ENCODE measurements at places on chromosomes 12 and 14.

DNA sequence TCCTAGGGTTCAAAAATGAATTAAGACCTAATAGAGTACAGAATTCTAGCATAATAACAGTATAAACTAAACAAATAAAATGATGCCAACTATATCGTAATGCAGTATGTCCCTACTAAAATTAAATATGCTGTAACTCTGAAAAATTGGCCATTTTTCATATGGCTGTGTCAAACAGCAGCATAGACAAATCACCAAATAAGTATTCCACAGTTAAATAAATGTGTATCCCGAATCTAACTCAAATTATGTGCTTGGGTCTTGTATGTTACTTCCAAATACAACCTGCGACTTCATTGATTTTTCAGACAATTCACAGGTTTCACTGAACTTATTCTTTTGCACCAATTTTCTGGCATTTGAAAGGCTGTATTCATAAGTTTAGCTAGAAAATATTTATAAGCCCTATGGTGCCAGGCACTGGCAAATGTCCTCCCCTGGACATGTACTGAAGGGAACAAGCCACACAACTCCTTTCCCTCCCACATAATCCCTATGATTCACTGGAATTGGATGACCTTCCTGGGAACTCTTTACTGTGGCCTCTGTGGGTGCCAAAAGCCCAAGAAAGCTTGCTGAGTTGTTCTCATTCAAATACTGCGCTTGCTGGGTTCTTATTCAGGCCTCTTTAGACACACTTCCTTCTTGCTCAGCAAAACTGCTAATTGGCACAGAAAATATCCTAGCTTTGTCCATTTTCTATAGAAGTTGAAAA lies 108.8 kb downstream of the KITLG start:
- H3K4me1 ChIP-seq: peaks cover 3% of the 10 kb centered on the region
- no peak overlapping the region for H3K27ac ChIP-seq
- H3K27me3 ChIP-seq: no peaks in the 10 kb centered on the region
- no peak overlapping the region for H3K4me3 ChIP-seq
- DNase-seq: no peak
- H3K36me3 ChIP-seq: no peaks in the 10 kb centered on the region

DNA sequence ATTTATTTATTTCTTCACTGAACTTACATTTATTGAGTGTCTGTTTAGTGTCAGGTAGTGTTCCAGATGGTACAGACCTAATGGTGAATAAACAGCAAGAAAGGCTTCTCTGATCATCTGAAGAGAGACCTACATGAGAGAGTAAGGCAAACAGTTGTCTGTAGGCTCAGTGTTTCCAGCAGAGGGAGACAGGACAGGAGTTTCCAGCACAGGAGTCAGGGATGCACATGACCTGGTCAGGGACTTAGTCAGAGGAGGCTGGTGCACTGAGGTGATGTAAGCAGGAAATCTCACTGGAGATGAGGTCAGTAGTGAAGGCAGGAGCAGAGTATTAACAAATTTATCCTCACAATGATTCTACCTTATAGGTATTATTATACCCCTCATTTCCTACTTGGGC lies 233.2 kb downstream of the MDGA2 start:
- no peaks in the 10 kb centered on the region for H3K27me3 ChIP-seq
- no peak for DNase-seq
- H3K27ac ChIP-seq: no peak overlapping the region
- no peak overlapping the region for H3K4me3 ChIP-seq
- H3K36me3 ChIP-seq: no peaks in the 10 kb centered on the region
- no peaks in the 10 kb centered on the region for H3K4me1 ChIP-seq

GRCh38 chr12:80761838-80762237 lies 45.1 kb downstream of the MYF5 start:
- no peak overlapping the region for H3K27ac ChIP-seq
- no peaks in the 10 kb centered on the region for H3K36me3 ChIP-seq

DNA sequence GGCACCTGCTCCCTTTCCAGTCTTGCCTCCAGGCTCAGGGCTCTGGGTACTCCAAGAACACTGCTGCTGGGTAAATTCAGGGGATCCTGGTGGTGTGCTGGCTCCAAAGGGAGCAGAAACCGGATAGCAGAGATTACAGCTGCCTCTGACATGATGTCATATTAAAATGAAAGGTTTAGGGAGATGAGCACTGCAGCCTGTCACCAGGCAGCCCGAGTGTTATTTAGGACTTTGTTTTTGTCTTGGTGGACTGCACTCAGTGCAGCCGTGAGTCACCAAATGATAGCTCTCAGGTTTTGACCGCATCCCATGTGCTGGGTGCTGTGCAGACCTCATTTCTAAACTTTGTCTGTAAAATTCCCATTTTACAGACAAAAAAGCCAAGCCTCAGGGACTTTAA lies 266.0 kb upstream of the CRY1 start:
- no peaks in the 10 kb centered on the region for H3K36me3 ChIP-seq
- no peak overlapping the region for H3K27ac ChIP-seq
- H3K27me3 ChIP-seq: no peaks in the 10 kb centered on the region
- H3K4me1 ChIP-seq: no peaks in the 10 kb centered on the region
- DNase-seq: no peak
